ENCODE measurements at places on chromosomes 12 and 14. TPM values are rescaled to one million over a fixed set of nuclear protein-coding genes. Genes with fewer than 3 reads are reported as not detected.

DNA sequence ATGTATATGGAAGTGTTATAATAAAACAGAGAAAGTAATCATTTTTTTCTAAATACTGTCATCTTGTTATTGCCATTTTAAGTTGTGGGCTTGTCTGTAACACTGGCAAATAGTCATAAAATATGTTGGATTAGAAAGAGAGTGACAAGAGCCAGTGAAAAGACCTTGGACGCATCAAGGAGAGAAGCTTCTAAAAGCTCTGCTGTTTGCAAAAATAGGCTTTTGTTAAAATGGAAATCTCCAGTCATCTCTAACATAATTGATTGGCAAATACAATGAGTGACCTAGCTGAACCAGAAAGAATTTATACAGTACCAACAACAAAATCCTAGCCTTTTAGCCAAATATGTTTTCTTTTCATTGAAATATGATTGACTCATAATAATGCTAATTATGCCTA is 245.8 kb upstream of the RMST start:
- no peak for DNase-seq

DNA sequence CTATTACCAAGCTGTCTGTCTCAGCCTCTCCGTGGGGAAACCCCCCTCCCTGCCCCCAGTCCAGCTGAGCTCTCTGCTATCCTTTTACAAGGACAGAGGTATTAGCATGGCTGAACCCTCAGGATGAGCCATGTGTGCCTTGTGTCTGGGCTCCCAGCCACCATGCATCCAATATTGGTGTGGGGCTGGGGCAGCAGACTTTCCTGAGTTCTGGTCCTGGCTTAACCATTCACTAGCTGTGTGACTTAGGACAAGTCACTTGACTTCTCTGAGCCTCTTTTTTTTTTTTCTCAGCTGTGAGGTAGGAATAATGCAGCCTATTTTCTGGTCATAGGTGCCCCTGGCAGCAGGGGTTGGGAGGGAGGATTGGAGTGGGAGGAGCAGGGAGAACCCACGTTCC is 17.1 kb upstream of the CYP46A1 start:
- DNase-seq: no peak

DNA sequence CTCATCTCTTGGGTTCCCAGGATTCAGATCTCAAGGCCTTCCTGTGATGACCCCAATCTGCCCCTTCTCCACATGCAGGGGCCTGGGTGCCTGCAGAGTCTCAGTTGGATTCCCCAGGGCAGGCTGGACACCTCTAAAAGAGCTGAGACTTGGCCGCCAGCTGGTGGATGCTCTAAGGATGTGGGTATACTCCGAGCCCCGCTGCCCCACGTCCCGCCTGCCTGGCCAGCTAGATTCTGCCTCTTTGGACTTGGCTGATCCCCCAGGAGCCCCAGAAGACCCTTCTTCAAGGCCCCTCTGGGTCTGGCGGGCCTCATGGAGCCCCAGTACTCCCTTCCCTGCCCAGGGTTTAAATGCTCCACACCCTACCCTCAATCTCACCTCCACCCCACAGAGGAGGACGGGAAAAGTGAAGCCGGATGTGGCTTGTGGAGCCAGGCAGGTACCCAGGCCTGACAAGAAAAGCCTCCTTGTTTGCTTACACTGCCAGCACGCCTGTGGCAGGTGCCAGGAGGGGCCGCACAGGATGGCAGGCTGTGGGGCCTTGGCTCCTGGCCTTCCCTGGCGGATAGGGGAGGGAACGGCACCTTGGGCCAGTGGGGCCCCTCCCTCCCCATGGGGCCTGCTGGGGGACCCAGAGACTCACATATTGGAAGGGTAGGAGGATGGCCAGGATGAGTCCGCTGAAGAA is 15.1 kb downstream of the FAIM2 start:
- DNase-seq: peak; percentile 57

DNA sequence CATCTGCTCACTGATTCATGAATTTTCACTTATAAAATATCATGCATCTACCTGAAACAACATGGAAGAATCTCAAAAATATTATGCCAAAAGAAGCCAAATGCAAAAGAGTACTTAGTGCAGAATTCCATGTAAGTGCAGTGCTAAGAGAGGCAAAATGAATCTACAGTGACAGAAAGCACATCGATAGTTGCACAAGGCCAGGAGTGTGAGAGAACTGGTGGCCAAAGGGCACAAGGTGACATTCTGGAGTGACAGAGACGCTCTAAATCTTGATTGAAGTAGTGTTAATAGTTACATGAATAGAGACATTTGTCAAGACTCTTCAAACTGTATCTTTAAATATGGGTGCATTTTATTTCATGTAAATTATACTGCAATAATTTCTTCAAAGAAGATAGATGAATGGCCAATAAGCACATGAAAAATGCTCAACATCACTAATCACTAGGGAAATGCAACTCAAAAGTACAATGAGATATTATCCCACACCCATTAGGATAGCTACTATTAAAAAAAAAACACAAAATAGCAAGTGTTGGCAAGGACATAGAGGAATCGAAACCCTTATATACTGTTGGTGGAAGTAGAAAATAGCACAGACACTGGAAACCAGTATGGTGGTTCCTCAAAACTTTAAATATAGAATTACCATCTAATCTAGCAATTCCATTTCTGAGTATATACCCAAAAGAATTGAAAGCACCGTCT is 71.7 kb upstream of the KICS2 start:
- no peak for DNase-seq

C1S gene
- total RNA-seq: 486 TPM
